Cardiac fibroblast (primary cell): ENCODE measurements at places on chromosomes 16 and 17.

- peak; percentile 94 for DNase-seq
Observed at GRCh38 chr16:75148311-75149195, at the start of gene ZFP1. Gene ZFP1, plus strand, starts transcription at chr16:75148524. Its CDS starts 4,428 bp downstream, at chr16:75152952.

DNA sequence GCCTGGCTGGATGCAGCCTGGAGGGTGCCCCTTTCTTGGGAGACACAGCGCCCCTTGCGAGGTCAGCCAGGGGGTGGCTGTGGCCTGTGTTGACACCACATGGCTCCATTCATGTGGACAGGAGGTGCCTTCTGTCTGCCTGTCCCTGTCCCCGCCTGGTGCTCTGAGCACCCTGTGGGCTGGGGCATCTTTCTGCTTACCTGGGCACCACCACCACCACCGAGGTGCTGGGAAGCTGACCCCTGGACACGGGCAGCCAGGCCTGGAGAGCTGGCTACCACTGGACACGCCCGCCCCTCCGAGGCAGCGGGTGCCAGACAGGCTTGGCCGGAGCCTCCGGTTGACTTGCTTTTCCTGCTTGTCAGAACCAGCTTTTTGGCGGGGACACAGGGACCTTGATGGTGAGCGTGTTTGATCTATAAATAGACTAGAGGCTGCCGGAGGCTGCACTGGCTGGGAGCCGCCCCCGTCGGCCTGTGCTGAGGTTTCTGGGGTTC, 121.3 kb upstream of the GSE1 start:
- DNase-seq, result peak; percentile 28

DNA sequence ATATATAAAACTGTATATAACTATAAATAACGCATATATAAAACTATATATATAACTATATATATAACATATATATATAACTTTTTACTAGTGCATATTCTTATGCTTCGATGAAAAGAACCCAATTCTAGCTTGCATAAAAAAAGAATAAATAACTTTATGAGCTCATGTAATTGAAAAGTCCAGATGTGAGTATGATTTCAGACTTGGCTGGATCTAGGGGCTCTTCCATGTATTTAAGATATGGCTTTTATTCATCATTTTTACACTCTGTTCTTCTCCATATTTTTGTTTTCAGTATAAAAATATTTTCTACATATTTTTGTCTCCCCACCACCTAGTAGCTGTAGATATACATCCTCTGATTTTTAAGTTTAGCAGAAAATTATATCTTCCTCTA, 417.5 kb downstream of the CDH11 start:
- DNase-seq, result no peak

- no peak for DNase-seq
Observed at GRCh38 chr17:49915670-49916069, 53.3 kb upstream of the DLX4 start.

DNA sequence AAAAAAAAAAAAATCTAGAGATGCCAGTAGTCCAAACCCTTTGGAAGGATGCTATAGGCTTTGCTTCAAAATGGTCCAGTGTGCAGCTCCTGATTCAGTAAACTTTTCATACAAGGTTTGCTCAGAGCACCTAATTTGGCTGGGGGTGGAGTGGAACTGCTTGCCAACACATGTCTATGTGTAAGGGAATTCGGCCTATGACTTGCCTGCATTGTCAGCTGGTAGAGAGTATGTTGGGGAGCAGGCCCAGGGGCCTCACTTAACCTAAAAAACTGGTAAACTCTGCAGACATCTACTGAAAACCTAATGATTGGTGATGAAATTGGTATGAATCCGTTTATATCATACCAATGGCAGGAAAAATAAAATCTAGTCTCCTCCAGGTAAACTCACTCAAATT, 1.5 kb upstream of the MFSD6L start:
- DNase-seq, result no peak

DNA sequence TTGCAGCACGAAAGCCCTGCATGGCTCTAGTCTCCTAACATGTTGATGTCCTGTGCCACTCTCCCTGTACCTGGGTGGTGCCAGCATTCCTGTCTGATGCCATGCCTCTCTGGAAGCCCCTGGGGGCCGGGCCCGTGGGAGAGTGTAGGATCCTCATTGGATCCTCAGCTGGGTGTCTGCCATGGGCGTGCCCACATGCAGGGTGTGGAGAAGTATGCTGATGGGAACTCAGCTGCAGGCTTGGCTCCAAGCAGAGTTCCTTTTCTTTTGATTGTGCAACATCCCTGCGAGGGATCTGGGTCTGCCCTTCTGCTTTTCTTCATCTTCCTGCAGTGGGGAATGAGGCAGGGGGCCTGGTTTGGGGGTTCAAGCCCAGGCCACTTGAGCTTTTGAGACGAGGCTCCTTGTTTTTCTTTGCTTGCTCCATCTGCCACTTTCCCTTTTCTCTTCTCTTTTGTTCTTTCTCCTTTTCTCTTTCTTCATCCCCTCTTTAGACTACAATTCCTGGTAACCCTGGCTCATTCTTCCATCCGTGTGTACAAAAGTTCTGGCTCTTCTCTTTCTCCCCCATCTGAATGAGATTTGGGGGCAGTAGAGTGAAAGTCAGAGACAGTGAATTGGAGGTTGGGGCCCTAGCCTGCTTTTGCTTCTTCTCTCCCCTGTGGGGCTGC, 32.9 kb downstream of the KSR1 start:
- DNase-seq, result peak; percentile 62

DNA sequence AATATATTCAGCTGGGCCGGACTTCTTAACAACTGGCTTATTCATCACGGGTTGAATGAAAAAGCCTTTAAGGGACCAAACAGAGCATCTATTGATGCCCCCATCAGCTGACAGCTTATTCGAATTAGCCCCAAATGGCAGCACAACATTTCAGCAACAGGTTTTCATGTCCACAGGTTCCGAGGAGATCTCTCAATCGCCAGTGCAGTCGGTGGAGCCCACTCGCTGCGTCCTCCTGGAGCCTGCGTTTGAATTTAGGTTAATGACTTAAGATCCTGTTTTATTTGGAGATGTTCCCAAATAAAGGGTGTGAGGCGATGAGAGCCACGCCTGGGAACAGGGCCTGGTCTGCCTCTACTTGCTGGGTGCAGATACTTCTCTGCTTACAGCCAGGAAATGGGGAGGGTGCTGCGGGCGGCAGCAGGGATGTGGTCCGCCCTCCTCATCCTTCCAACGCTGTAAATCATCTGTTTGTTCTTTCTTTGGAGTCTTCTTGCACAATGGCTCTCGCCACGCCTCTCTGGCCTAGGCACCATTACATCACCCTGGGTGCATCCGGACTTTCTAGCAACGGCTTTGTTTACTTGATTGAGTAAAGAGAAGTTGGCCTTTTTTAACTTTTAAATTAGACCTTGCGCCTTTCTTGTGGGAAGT, 22.6 kb downstream of the NDE1 start:
- peak; percentile 99 for DNase-seq

DNA sequence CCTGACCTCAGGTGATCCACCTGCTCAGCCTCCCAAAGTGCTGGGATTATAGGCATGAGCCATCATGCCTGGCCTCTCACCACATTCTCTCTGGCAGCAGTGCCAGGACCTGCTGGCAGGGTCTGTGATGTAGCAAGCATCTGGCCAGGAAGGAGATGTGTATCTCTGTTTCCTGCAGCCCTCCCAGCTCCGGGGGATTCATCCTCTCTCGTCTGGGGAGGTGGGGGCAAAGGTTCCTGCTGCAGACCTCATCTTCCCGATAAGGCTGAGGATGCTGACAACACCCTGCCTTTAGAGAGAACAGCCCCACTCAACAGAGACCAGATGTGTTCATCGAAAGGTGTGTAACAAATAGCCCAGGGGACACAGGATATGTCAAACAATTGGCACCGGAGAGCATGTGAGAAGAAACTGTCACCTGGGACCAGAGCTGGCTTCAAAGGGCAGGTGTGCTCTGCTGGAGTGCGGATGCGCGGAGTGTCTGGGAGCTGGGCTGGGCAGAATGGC, 54.8 kb upstream of the SEC14L1 start:
- DNase-seq, result no peak

- DNase-seq, result no peak
Observed at GRCh38 chr16:66480265-66481080, 53.4 kb downstream of the BEAN1 start.

GRCh38 chr16:3076577-3076976, 11.1 kb downstream of the IL32 start:
- no peak for DNase-seq

DNA sequence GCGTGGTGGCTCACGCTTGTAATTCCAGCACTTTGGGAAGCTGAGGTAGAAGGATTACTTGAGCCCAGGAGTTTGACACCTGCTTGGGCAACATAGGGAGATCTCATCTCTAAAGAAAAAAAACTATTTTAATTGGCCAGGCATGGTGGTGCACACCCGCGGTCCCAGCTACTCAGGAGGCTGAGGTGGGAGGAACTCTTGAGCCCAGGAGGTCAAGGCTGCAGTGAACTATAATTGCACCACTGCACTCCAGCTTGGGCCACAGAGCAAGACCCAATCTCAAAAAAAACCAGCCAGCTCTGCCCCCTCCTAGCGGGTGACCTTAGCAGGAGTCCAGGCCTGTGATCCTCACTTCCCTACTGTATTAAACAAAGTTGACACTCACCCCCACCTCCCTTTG, 5.9 kb upstream of the HS3ST6 start:
- no peak for DNase-seq

DNA sequence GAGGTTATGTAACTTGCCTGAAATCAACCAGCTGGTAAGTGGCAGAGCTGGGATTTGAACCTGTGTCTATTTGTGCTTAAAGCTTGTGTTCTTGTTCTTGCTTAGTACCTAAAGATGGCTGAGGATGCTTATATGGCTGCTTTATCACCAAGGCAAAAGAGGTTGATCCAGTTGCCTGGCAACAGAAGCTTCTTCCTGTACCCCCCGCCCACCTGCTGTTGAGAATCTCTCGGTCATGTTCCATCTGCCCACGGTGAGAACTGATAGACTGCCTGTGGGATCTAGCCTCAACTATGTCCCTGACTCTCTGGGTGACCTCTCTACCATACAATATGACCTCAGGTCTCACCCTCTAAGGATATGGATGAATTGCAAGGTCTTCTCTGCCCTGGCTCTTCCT, 60.7 kb downstream of the ABCC6 start:
- no peak for DNase-seq

DNA sequence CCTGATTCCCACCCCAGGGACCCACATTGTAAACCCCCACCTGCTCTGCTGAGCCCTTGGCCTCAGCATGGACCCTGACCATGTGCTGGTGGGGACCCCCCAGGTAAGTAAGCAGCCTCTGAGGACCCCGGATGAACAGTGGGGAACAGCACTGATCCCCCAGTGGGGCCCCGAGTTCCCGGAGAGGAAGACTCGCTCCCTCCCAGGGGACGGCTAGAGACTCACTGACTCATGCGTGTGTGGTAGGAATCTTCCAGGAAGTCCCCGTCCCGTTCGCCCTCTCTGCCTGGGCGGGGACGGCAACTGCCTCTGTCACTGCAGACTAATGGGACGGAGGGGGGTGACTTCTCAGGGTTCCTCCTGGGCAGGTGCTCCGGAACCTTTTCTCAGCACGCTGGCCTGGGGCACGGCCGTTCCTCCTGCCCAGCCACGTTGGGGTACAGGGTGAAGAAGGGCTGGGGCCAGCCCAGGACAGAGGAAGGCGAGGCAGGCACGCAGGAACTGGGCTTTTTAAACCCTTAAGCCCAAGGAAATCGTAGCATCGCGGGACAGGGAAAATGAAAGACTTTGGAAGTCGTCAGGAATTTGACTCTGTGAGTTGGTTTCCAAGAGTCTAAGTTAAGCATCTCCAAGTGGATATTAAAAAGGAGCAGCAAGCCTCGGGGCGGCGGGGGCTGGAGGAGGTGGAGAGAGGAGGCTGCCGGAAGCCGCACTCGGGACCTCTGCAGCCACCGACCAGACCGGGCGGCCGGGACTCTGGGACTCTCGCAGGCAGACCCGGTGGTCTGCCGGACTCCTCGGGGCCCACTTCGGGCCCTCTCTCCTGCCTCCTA, 178.7 kb downstream of the SEC14L1 start:
- DNase-seq, result peak; percentile 85

DNA sequence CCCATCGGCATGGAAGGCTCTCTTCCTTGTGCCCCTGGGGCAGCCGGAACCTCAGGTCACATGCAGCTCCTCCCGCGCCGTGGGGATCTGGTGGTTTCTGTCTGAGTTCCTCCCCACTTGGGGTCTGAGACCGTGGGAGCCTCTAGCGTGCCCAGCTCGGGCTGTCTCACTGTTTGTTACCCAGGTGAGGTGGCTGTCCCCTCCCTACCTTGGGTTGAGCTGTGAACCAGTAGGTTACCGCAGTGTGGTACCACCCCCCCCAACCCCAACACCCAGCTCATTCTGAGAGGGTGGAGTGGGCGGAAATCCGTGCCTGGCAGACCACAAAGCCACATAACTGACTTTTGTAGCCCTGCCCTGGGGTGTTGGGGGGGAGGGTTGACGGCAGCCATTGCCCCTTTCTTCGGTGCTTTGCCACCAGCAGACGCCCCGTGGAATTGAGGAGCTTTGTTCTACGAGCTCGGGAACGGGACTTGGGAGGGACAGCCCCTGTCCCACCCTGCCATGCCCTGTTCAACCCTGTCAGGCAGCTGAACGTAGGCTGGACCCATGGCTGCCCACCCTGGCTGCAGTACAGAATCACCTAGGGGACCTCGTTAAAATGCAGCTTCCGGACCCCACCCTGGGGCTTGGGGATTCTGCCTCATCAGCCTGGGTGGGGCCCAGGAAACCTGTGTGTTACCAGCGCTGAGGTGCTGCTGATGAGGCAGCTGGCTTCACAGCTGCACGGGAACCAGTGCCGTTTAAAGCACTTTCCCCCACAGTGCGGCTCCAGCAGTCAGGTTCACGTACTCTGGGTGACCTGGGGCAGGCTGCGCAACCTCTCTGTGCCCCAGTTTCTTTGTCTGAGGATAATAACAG, 18.5 kb downstream of the RAP1GAP2 start:
- no peak for DNase-seq

- DNase-seq, result peak; percentile 43
Observed at GRCh38 chr16:15055141-15056053, 477 bp downstream of the NTAN1 start.

DNA sequence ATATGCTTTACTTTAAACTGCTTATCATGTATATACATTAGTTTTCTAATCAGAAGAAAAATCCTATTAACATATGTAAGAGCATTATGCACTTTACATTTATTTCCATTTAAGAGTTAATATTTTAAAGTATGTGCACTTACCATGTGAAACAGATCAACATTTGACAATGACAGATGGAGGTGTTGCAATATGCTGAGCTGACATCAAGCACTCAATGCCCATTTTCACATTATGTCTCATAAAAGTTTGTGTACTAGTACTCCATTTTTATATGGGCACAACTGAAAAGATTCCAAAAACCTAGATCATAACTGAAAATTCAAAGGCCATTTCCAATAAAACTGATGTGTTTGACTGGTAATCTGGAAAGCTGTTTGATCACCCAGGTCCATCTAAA, 420.9 kb upstream of the SOX9 start:
- no peak for DNase-seq

DNA sequence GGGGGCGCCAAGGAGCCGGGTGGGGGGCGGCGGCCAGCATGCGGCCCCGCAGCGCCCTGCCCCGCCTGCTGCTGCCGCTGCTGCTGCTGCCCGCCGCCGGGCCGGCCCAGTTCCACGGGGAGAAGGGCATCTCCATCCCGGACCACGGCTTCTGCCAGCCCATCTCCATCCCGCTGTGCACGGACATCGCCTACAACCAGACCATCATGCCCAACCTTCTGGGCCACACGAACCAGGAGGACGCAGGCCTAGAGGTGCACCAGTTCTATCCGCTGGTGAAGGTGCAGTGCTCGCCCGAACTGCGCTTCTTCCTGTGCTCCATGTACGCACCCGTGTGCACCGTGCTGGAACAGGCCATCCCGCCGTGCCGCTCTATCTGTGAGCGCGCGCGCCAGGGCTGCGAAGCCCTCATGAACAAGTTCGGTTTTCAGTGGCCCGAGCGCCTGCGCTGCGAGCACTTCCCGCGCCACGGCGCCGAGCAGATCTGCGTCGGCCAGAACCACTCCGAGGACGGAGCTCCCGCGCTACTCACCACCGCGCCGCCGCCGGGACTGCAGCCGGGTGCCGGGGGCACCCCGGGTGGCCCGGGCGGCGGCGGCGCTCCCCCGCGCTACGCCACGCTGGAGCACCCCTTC, 484 bp downstream of the FZD2 start:
- peak; percentile 69 for DNase-seq
